ENCODE measurements at places on chromosomes 16 and 17.

DNA sequence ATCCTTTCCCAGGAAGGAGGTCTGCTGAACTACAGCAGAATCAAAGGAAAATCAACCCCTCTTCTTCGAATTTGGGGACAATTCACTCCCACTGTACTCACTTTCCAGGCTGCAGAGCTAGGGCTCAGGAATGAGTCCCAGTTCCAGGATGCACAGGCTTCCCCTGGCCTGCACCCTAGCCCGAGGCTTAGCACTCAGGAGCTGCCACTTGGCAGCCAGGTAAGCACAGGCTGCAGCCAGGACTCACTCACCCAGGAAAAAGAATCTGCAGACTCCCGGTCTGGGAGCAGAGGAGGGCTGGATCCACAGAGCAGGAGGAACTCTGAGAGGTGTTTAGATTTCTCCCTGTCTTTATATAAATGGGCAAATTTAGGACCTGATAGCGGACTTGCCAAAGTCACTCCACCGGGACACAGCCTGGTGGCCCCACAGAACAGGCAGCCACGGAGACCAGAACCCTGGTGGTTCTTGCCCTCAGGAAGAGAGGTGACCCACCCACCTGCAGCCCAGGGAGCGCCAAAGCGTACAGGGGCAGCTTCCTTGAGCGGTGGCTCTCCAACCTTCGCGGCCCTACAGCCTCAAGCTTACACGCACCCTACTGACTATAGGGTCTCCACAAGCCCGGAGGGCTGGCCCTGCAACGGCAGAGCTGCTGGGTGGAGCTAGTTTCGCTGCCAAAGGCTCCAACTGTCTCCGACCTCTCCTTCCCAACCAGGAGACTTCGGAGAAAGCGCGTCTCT lies 4.8 kb downstream of the CBLN1 start:
- no peak for DNase-seq

DNA sequence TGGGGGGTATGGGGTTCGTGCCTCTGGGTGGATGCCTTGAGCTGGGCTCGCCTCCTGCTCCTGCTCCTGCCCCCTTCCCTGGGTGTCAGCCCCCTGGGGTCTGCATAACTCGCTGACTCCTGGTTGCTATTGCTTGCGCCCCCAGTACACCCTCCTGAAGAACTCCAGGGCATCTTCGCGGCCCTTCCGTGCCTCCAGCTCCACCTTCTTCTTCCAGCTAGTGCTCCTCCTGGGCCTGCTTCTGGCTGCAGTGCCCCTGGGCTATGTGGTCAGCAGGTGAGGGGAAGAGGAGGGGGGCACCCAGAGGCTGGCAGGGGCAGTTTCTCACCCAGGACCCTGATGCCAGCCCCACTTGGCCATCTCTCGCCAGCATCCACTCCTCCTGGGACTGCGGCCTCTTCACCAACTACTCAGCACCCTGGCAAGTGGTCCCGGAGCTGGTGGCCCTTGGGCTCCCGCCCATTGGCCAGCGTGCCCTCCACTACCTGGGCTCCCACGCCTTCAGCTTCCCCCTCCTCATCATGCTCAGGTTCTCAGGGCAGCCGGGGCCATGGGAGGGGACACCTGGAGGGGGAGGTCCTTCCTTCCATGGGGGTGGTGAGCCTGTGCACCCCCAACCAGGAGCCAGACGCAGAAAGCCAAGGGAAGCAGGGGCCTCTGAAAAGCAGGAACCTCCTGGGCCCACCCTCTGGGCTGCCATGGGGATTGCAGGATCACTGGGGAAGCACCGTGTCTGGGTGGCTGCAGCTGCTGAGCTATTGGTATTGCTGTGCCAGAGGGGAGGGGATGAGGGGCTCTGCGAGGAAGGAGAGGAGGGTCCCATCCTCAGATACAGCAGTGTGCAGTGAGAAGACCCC lies 7.8 kb upstream of the C17orf99 start:
- no peak for DNase-seq

- DNase-seq = no peak
These were observed 200.2 kb downstream of the CCDC182 start for GRCh38 chr17:57544834-57545463.

GRCh38 chr17:7439462-7440112 lies at the start of gene FGF11:
Gene FGF11 (plus strand): TSS chr17:7439512. CDS start chr17:7439621, 109 bp downstream.
- DNase-seq = no peak

DNA sequence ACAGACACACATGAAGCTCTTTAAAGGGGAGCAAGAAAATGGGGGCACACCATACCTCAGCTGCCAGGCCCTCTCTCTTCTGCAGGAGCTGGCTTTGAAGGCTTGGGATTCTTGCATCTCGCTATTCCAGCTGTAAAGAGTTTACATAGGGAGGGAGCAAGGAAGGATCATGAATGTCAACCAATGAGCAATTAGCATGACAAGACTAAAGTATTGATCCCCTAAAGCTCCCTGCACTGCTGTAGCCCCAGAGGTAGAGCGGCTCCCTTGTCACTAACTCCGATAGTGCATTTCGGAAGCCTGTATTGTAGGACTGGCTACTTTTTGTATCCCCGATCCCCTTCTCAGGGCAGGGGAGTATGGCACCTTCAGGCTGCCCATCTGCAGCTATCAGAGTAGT lies 113.4 kb upstream of the PMFBP1 start:
- DNase-seq = no peak

GRCh38 chr17:752620-753219 lies 656 bp upstream of the GEMIN4 start:
- peak; percentile 59 for DNase-seq

GRCh38 chr16:74083541-74083940 lies 213.1 kb upstream of the PSMD7 start:
- DNase-seq = no peak

- DNase-seq = no peak
These were observed 34.2 kb upstream of the ACSM2B start for GRCh38 chr16:20610211-20610891.
